ENCODE measurements at places on chromosomes 12 and 14.

GRCh38 chr12:63075376-63076060 is 75.5 kb downstream of the AVPR1A start:
- no peak for DNase-seq

DNA sequence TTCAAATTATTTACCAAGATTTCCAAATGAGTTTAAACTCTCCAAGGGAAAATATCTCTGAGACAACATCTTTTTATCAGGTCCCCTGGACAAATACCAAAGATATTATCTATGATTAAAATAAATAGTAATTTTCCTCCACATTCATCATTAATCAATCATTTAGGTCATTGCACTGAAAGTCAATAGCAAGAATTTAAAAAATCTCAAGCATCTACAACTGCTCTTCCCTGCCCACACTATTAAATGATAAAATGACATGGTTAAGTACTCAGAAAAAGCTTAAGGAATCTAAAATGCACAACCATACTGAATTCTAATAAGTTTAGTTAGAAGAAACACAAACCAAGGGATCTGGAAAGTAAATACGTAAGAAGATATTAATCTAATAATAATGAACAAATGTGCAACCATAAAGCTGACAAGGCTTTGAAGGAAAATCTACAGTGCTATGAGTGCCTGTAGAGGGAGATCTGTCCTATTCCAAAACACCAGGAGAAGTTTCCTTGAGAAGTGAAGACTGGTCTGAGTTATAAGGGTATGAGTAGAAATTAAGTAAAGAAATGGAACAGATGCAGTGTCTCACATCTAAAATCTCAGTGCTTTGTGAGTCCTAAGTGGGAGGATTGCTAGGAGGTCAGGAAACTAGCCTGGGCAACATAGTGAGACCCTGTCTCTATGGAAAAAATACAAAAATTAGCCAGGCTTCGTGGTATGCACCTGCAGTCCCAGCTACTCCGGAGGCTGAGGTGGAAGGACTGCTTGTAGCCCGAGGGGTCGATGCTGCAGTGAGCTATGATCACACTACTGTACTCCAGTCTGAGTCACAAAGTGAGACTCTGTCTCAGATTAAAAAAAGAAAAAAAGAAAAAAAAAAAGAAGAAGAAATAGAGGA is 19.2 kb downstream of the INTS13 start:
- DNase-seq, result no peak

GRCh38 chr12:5817246-5817645 is 127.8 kb downstream of the ANO2 start:
- no peak for DNase-seq

DNA sequence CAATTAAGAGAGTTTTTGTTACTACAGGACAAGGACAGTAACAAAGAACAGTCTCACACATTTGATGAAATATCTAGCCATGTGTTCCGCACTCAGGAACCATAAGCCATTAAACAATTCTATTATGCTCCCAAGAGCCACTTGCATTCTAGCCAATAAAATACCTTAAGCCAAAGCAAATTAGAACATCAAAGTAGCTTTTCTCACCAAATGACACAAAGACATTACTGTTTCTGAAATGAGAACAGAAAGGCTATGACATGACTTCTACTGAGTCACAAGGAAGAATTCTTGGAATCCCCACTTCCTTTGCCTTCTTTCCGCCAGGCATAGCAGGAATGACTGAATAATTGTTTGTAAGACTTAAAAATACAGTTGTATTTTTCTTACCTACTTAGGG is 445.8 kb downstream of the ATP23 start:
- DNase-seq, result no peak

DNA sequence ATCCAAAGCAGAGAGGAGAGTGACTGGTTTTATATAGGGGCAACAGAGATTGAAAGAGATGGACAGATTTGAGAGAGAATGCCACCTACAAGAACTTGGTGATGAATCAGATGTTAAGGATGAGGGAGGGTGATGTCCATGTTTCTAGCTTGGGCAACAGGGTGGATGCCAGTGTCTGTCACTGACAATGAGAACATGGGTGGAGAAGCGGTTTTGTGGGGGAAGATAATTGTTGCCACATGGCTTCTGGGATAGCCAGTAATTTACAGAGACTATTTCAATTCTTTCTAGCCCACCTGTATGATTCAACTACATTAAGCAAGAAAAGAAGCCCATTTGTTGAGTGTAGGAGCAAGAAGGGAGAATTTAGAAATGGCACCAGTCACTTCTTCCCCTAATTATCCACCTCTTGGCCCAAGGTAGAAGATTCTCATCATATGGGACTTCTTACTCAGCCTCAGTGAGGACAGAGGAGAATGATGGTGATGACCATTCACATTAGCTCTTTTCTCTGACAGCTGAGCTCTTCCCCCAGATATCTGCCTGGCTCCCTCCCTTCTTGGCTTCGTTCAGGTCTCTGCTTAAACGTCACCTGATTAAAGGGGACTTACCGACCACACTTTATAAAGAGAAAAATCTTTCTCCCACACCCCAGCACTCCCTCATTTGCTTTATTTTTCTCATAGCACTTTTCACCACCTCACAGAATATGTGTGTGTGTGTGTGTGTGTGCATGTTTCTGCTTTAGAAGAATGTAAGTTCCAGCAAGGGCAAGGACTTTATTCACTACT is 117.8 kb downstream of the DUSP6 start:
- no peak for DNase-seq

GRCh38 chr12:39620659-39621658 is 1.4 kb upstream of the ABCD2 start:
- DNase-seq, result peak; percentile 61

DNA sequence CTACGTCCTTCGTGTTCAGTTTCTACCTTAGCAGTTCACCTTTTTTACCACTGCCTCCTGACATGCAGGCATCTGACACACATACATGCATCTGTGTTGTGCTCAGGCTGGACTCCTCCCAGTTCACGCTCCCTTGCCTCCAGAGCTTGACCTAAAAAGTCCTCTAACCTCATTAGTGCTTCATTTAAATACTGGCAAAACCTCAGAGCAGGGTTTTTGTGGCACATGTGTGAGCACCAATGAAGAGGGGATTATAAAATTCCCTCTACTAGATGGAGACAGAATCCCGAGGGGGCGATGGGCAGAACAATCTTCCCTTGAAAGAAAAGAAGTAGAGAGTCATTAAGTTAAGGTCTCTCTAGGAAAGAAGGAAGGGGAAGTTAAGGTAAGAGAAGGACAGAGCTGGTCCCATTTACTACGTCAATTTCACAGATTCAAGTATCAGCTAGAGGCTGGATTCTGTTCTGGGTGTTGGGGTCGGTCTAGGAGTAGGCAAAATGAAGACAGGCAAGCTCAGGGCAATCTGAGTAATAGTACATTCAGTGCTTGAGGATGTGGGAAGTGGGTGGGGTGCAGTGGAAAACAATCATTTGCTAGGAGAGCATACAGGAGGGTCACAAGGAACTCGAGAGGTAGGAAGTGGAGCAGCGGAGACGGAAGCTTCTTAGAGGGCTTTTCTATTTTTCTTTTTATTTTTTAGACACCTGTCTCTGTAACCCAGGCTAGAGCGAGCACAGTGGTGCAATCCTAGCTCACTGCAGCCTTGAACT is 7.5 kb downstream of the HAL start:
- DNase-seq, result no peak

DNA sequence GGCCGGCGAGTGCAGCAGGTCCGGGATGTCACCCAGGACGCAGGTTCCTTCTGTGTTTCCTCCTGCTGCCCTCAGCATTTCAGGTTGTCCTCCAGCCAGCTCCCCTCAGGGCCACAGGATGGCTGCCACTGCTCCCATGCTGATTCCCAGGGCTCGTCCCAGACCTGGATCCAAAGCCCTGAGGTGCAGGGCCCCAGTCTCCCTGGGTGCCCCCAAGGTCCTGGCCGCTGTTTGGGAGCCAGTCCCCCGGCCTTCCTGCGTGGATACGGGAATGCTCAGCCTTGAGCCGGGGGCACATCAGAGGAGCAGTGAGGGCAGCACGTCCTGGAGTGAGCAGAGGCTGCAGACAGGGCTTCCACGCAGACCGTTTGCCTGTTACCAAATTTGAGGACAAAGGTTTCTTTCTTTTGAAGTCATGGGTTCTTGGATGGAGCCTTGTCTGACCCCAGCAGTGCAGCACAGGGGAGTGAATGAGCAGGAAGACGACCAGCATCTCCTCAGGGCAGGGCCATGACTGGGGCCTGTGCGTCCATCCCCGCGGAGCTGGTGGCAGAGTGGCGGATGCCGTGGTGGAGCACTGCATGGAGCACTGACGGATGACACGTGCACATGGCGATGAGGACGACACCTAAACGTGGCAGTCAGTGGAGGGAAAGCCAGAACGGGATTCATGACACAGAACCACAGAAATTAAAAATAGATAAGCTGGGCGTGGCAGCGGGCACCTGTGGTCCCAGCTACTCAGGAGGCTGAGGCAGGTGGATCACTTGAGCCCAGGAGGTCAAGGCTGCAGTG is 12.5 kb upstream of the CACNA2D4 start:
- DNase-seq, result no peak

GRCh38 chr14:56490379-56490778 is 89.2 kb upstream of the TMEM260 start:
- no peak for DNase-seq

GRCh38 chr14:51002406-51002999 is 58.2 kb upstream of the PYGL start:
- DNase-seq, result no peak

GRCh38 chr14:85811340-85811739 is 281.4 kb downstream of the FLRT2 start:
- DNase-seq, result no peak

DNA sequence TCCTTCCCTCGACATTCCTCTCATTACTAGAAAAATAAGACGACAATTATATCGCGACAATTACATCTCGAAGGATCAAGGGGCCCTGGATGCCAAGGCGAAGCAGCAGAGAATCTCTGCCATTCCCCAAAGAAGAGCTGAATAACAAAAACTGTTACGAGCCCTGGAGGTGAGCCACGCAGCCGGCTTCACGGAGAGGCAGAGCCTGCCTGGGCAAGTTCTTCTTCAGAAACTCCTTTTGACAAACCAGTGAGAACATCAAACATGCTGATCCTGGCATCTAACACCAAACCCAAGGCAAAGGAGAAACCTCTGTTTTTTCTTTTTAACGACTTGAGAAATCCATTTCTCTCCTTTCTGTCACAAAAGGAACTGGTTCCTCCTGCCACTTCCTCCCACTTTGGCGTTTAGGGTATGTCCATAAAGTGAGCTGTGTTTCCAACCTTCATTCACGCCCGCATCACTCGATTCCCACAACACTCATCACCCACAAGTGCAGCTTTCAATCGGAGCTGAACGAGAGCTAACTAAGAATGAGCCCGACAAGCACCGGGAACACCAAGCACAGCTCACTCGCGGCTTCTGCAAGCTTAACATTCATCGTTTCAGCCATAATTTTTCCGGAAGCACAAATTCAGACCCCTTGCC is 21.5 kb downstream of the CCDC88C start:
- DNase-seq, result no peak

DNA sequence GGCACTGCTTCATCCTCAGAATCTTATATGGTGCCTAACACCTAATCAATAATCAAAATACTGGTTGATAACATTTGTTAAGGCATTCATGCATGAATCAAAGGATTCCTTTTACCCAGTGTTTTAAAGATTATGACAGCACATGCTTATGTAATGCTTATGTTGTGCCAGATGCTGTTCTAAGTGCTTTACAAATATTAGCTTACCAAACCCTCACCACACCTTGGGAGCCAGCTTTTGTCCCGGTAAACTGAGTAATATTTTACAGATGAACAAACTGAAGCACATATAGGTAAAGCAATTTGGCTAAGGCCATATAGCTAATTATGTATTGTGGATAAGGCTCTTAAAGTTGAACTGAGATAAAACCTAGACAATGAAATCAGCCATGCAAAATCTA is 209.2 kb downstream of the ALX1 start:
- DNase-seq, result no peak

DNA sequence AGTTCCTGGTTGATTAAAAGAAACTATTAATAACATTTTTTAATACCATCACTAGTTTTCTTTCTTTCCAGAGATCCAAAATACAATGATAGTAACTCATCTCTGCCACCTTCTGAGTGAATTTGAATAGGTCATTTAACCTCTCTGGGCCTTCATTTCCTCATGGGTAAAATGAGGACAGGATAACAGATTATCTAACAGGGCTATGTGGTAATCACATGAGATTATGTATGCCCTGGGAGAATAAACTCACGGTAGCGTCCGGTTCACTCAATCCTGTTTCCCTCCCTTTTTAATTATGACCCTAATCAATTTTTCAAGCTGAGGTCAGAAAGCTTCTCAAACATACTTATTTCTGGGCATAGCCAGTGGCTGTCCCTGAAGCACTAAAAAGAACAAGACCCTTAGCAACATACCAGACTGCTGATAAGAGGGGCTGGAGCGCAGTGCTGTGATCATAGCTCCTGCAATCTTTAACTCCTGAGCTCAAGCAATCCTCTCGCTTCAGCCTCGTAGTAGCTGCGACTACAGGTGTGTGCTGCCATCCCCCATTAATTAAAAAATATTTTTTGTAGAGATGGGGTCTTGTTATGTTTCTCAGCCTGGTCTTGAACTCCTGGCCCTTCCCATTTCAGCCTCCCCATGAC is 24.2 kb downstream of the ATXN2 start:
- no peak for DNase-seq

DNA sequence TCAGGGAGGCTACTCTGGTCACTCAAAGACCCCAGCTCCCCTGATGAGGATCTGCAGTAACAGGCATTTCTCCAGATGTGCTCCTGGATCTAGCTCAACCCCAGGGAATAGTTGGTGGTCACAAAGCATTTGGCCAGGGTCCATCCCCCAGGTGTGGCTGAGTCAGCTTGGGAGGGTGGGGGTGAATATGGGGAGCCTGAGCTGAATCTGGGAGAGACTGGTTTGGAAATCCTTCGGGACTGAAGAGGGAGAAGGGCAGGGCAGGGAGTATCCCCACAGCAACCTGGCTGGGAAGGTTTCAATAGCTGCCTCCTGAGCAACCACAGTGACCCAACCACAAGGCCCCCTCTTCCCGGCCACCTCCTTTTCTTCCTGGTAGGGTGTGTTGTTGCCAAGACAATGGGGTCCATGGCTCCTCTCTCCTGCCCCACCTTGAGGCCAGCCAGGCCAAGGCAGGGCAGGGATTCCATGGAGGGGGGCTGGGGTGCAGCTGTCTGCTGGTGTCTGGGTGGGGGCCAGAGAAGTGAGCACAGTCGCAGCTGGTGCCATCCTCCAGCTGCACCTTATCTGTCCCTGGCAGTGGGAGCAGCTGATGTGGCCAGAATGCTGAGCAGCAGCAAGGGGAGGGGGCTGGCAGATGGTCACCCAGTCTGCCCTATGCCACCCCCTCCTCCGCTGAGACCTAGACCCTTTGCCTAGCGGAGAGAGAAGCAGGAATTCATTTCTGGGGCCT is 5.5 kb downstream of the ASIC1 start:
- DNase-seq, result no peak

Measured in lower leg skin (tissue), 4 donors.